NCI-H446 treated with DMSO at 0.1 percent for 48 hours (cell line): ENCODE measurements at places on chromosomes 2 and 18.

- DNase-seq: no peak
These were observed 301.6 kb upstream of the FBXO11 start for GRCh38 chr2:48207851-48208250.

DNA sequence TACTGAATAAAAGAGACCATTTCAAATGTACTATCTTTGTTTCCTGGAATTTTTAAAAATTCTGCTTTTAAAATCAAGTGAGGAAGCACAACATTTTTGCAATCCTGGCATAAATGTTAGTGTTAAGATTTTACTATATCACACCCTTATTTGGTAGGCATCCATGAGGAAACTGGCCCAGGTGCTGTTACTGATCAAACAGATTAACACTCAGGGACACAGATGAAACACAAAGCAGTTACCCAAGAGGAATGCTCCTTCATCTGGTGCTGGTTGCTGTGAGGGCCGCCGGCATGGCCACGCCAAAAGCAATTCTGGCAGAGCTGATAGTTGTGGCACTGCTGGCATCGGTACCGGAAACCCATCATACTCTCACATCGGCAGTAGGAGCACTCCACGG is 96.8 kb downstream of the DTNB start:
- DNase-seq: no peak

- DNase-seq: no peak
These were observed 172.4 kb upstream of the HS6ST1 start for GRCh38 chr2:128490881-128491691.

DNA sequence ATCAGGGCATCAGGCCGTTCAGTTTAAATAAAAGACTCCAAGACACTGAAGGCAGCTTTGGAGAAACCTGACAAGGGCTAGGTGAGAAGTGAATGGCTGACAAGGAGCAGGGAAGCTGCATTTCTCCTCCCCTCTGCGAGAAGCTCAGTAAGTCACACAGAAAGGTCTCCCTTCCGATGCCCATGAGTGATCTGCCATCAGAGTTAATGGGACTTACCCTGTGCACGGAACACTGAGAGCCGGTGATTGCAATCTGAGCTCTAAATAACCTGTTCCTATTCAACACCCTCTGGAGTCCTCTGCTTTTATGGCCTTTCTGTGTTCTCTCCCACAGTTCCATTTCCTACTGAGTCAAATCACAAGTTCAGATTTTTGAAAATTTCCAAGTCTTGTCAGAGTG is 322.2 kb upstream of the MYT1L start:
- no peak for DNase-seq

DNA sequence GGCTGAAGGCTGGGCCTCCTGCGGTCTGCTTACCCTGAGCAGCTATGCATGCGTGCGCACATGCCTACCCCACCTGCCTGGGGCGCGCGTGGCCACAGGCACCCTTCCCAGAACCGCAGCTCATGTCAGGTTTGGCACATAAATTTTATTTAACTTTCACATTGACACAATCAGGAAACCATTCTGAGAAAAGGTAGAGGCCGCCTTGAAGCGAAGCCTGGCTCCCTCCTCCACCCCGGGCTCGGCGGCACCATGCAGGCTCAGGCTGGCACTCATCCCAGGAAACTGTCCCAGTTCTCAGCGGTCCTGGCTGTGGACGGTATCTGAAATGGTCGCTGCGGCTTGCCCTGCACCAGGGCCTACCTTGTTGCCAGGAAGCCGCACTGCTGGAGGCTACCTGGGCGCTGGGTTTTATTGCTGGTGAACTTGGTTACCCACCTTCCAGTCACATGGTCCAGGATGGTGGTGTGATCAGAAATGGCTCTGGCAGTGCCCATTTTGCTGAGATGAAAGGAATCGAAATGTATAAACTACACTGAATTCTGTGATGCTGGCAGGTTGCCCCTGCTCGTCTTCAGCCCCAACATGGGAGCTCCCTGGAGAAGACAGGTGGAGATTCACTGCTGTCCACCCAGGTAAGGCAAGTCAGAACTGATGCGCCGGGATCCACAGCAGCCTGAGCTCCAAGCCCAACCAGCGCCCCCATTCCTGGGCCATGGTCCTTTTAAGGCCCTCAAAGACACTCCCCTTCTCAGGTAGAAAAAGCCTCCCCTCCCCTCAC is 25.5 kb downstream of the CHST10 start:
- DNase-seq: no peak

- DNase-seq: no peak
These were observed 137.8 kb upstream of the COPS8 start for GRCh38 chr2:236947896-236948295.

DNA sequence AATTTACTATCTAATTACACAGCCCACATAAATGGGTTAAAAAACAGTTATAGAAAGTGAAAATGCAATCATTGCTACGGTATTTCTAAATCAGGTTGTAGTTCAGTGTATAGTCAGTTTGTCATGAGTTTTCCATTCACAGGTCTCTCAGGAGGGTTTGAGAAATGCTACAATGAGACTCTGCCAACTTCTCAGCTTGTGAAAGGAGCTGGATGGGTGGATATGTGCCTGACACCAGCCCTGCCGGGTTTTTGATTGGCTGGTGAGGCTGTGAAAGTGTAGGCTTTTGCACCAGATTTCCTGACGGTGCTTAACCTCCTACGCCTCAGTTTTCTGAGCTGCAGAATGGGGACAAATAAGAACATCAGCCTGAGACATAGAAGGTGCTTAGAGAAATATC is 102.6 kb upstream of the SMIM21 start:
- no peak for DNase-seq

DNA sequence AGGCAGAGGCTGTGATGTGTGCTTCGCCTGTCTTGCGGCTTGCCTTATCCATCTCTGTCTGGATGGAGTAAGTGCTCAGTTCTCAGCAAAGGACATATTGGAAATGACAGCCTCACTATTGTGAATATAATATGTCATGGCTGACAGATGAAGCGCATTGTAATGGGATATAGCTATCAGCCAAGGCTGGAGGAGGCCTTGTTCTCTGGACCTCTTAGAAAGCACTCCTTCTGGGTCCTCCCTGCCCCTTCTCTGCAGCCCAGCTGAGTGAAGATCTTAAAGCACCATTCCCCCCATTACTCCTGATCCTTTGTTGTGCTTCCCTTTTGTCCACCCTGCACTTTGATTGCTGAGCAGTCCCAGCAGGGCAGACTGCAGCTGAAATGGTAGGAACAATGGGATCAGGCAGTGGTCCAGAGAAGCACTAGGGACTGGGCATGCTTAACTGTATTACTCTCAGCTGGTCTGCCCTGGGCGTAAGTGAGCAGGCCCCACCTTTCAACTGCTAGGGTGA is 265.3 kb downstream of the SETBP1 start:
- no peak for DNase-seq

GRCh38 chr2:80548469-80548868 is 243.9 kb upstream of the LRRTM1 start:
- no peak for DNase-seq
